ENCODE measurements at places on chromosomes 5 and 9.

GRCh38 chr5:108702546-108702945, 45.2 kb upstream of the FER start:
- DNase-seq: no peak

DNA sequence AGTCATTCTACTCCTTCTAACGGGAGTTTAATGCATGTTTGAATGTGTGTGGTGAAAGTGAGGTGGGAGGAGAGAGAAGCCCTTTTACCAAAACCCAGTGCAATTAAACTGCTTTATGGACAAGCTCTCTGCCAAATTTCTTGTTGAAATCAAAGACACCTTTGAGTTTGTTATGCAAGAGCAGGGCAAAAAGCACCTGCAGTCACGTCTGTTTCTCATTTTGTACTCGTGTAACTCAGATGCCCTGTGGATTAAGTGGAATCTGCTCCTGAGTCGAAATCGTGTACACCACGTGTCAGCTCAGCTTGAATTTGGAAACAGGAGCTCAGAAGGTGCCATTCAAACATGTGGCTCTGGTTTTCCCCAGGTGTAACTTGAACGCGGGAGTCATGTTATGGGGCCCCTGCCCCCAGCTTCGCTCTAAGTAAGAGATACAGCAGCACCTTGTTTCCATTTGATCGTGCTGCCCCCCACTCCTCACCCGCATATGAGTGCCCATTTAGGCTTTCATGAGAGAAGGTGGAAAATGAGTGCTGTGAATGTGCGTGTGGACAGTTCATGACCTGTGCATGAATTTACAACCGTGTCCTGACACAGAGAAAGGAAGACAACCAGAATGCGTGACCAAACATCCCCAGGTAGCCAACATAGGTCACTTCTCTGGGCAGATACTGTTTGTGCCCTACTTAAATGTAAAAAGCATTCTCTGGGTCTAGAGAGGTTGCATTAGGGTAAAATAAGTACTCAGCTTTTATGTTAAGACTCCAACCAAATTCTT, 347.0 kb upstream of the SLC30A5 start:
- DNase-seq: no peak

DNA sequence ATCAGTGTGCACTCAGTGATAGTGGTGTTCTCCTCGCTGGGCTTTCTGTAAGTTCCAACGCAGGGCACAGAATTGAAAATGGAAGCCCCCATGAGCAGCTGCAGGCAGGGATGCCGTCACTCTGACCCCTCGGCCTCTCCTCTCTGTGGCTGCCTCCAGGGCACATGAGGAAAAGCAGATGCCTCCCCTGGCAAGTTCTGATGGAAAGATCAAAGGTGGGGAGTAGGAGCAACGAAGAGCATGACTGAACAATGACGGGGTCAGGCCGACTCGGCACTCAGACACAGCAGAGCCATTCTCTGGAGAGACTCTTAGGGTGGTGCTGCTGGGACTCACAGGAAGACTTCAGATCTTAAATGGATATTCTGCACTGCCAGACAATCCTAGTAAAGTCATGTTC, 65.6 kb upstream of the CKMT2 start:
- DNase-seq: no peak

DNA sequence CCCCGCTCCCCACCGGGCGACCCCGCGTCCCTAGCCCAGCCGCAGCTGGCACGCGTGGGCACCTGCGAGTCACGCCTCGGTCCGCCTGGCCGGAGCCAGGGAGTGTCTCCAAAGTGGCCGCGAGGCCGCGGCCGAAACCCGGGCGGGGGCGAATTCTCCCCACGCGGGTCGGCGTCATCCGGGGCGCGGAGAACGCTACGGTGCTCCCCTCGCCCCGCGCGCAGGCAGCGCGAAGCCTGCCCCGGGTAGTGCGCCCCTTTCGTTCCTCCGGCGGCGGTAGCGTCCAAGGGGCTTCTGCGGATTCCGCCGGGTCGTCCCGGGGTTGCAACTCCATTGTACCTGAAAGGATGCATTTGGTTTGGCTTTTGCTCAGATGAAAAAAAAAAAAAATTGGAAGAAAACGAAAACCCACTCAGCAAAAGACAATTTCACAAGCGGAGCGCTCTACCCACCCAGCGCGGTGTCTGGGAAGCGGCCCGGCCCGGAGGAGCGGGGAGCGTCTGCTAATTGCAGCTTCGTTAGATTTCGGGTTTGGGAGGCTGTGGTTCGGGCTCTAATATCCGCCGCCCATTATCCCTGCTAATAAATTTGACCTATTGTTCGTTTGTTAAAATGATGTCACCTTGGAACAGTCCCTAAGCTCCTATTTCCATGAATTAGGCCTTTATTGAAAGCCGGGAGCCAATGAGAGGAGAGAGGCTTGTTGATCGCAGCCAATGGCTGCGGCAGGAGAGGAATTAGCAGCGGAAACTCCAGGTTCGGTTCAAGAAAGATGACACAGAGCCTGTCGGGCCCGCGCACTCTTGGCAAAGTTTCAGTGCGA, at the start of gene TLX3:
Gene TLX3, plus strand, starts transcription at position 796 of the 823 bp plus-strand sequence. CDS start 118 bp downstream, outside the sequence.
- no peak for DNase-seq

- DNase-seq: no peak
Measured at GRCh38 chr5:3281366-3281765, 314.3 kb upstream of the IRX1 start.

DNA sequence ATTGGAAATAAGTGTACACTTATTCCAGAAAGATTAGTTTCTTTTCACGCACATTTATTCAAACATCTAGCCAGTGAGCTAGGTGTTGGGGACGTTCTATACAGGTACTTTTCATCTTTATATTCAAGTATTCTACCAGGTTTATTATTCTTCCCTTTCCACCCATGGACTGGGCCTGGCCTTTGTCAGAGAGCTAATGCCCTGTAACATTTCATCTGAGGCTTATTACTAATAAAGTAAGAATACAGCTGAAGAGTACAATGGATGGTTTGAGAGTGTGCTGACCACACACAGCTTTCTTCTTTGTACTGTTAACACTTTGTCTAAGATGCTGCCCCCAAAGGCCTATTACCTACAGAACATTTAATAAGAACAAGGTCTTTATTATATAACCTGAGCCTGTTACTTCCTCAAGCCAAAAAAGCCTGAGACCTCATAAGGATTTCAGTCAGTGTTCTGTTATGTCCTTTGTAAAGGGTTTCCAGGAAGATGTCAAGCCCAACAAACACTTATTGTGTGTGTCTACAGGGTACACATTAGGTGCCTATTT, 93.5 kb downstream of the ZNF608 start:
- no peak for DNase-seq

GRCh38 chr9:81687521-81688261, 1.7 kb downstream of the TLE1 start:
- DNase-seq: peak; percentile 17

- DNase-seq: no peak
Measured at GRCh38 chr9:128201441-128202369, 1.5 kb upstream of the DNM1 start.

- DNase-seq: peak; percentile 6
Measured at GRCh38 chr5:131610198-131611063, 24.6 kb downstream of the RAPGEF6 start.

- DNase-seq: no peak
Measured at GRCh38 chr9:134891713-134892112, 11.1 kb downstream of the FCN2 start.

DNA sequence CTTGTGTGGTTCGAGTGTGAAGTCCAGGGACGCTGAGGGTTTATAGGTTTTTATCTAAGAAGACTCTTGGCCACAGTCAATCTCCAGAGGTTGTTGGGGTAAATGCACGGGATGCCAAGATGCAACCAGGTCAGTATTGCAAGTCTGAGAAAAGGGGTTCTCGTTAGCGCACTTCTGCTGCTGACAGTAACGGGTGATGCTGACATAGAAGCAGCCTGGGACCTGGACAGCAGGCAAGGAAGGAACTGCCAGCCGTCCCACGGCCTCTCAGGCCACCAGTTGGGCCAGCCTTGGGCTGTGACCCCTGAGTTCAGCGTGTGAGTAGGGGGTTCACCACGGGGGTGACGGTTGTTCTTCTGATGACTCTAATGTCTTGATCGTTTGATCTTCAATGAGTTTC, 39.0 kb downstream of the TENT4A start:
- DNase-seq: no peak

GRCh38 chr5:171706736-171707441, 78.7 kb upstream of the SMIM23 start:
- no peak for DNase-seq

- DNase-seq: no peak
Measured at GRCh38 chr5:123094919-123095797, 6.1 kb downstream of the PRDM6 start.

DNA sequence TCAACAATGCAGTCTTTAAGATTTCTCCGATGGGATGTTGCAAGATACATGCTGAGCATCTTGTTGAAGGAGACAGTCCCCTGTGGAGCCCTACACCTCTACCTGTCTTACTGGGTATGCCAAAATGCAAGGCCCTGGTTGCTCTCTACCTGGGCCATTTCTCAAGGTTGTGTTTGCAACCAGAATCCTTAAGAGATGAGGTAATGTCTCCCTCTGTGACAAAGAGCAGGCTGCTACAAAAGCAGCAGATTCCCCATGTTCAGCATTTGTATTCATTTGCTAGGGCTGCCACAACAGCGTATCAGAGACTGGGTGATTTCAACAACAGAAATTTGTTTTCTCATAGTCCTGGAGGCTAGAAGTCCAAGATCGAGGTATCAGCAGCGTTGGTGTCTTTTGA, 138.4 kb upstream of the RPS23 start:
- DNase-seq: no peak

- DNase-seq: no peak
Measured at GRCh38 chr9:4287886-4288588, 11.8 kb downstream of the GLIS3 start.

DNA sequence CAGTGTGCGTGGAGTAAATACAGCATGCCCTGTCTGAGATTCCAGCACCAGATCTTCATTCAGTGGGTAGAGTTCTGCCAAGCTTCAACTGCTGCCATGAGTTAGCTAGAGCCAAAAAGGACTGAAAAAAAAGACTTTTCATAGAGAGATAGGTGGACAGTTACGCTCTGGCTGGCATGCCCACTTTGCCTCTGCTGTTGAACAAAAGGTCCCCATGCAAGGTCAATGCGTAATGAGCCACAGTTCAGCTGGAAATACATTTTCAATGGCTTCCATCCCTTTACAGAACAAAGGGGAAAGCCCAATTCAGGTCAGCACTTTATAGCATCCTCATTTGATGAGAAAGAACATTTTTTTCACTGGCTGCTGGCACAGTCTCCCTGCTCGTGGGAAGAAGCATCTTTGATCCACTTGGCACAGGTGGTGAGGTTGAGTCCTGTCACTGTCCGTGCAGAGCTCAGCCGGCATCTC, 86.9 kb upstream of the ERCC6L2 start:
- DNase-seq: no peak

DNA sequence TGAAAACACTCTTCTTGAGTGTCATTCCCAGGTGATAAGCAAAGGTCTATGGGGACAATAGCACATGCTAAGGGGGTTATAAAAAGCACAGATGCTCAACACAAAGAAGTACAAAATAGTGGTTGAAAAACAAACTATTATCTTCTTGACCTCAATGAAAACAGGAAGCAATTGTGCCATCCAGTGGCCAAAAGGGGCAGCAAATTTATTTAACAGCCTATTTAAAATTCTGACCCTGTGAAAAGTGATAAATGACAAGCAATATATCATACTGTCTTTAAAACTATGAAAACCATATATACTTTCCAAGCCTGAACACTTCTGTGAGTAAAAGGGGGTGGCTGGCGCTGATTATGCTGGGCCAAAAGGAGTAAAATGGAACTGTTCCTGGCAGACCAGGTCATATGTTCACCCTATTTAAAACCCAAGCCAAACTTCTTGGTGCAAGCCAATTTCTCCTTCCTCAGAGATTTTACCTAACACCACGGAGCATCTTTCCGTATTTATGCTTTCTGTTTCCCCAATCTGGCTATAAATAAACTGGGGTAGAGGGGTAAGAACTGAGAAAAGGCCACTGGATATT, 29.7 kb downstream of the TEX10 start:
- peak; percentile 26 for DNase-seq

- DNase-seq: no peak
Measured at GRCh38 chr9:109166771-109167601, at the start of gene FRRS1L. Gene FRRS1L, minus strand, starts transcription at chr9:109167249. Its CDS starts 111 bp downstream, at chr9:109167138.

DNA sequence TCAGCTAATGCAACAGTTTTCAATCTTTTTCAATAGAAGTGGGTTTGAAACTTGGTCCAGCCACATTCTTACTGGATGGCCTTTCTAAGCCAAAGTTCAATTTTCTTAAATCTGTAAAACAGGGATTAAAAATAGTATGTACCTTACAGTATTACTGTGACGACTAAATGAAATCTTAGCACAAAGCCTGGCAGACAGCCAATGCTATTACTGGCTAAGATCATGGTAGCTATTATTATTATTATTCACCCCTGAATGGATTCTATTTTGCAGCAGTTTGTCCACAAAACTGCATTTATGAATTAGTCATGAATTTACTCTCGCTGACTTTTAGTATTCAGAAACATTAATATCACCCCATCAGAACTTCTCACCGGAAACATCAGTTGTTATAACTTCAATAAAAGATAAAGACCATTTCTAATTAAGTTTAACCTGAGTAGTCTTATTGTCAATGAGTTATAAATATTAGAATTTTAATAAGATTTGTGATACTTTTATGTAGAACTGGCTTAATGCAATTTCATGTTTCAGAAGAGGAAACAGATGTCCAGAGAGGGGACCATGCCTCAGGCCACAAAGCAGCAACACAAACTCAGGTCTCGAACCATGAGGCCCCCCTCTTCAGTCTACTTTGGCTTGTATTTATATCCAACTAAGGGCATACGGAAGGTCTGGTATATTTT, 468.2 kb downstream of the ARHGEF28 start:
- peak; percentile 13 for DNase-seq

GRCh38 chr5:132765311-132766019, 11.6 kb downstream of the SEPTIN8 start:
- no peak for DNase-seq

Data from fibroblast of gingiva (primary cell).